ENCODE measurements at places on chromosomes 1 and 21.

- no peak for DNase-seq
These were observed 143.7 kb downstream of the ST6GALNAC5 start for GRCh38 chr1:77010937-77011336.

- no peak for DNase-seq
These were observed 101.7 kb downstream of the OLFML2B start for GRCh38 chr1:161921990-161922389.

DNA sequence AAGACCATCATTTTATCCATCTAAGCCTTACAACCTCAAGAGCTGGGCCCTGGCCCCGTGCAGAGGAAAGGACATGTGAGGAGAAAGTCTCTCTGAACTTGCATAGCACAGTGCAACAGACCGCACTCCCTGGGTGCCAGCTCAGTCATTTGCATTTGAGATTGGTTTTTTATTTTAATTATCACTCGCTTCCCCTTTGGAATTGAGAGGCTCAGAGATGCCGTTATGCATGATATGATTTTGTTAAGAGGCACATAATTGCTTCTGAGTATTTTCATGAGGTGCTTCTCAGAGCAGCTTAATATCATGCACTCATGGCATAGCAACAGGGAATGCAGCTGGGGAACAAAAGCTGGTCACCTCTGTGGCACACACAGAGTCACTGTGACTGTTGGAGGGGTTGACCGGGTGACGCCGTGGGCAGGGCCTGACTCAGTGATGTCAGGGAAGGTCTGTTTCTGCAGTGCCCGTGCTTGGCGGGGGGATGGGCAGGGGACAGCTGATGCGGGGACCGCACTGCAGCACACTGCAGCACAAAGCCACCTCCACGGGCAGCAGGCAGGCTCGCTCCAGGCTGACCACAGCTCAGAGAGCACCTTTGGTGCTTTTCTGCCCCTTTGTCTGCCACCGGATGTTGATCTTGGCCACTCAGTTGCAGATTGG is 43.2 kb upstream of the VAMP3 start:
- no peak for DNase-seq

- DNase-seq: no peak
These were observed 156.1 kb downstream of the NR5A2 start for GRCh38 chr1:200183637-200184036.

DNA sequence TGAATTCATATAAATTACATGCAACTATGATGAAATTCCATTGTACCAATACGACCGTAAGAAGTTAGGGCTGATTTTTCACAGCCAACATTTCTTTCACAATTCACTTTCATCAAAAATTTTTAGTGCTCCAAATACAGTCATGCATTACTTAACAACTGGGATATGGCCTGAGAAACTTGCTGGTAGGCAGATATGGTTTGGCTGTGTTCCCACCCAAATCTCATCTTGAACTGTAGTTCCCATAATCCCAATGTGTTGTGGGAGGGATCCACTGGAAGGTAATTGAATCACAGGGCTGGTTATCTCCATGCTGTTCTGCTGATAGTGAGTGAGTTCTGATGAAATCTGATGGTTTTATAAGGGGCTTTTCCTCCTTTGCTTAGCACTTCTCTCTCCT is 244.4 kb downstream of the AKT3 start:
- no peak for DNase-seq

GRCh38 chr21:34570313-34570712 is 44.6 kb downstream of the RCAN1 start:
- no peak for DNase-seq

DNA sequence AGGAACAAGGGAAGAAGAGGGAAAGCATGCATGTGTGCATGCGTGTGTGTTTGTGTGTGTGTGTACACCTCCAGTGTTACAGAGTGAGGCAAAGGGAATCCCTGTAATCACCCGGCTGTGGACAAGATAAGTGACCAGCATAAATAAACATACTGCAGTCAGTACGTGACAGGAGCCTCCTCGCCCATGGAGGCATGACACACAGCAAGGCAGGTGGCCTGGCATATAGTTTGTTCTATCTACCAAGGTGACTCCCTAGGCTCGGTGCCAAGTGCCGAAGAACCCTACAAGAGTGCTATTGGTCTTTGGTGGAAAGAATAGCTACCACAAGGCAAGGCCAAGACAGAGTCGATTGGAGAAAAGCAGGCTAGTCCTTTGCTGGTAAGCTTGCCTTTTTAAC is 31.7 kb upstream of the HEATR1 start:
- no peak for DNase-seq
